ENCODE measurements at places on chromosomes 3 and 15. TPM values are rescaled to one million over a fixed set of nuclear protein-coding genes. Genes with fewer than 3 reads are reported as not detected.

DNA sequence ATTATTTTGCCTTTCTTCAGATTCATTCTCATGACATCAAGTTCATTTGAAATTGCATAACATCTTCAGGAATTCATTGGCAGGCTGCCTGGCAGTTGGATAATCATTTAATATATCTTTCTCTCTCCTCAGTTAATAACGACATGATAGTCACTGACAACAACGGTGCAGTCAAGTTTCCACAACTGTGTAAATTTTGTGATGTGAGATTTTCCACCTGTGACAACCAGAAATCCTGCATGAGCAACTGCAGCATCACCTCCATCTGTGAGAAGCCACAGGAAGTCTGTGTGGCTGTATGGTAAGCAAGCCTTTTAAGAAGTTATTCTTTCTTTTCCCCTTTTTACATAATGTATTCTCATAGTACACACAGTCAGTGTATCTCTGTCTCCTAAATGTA, 38.2 kb downstream of the TGFBR2 start:
- no peaks in the 10 kb centered on the region for H3K27me3 ChIP-seq
- DNase-seq: no peak
- H3K4me1 ChIP-seq: peaks cover 24% of the 10 kb centered on the region

The RHCG gene
- total RNA-seq: not detected

GRCh38 chr3:56688191-56688590, 5.1 kb upstream of the TASOR start:
- H3K4me1 ChIP-seq: no peaks in the 10 kb centered on the region
- no peak for DNase-seq
- H3K27ac ChIP-seq: no peak overlapping the region
- no peaks in the 10 kb centered on the region for H3K27me3 ChIP-seq

DNA sequence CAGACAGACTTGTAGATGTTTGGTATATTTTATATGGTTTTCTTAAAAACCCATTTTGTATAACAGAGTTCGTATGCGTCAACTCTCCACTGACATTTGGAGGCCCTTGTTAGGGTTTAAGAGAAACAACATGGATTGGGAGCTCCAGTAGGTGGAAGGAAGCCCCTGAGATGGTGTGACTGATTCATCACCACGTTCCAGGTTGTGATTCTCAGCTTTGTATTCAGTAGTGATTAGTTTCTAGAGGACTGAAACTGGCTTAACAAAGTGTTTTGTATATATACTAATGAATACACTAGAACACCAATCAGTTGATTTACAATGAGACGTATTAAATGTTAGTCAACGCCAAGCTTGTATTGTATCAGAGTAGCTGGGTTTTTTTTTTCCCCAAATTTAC, 33.9 kb downstream of the SNRK start:
- H3K36me3 ChIP-seq: no peaks in the 10 kb centered on the region
- DNase-seq: no peak
- peaks cover 3% of the 10 kb centered on the region for H3K4me1 ChIP-seq
- no peak overlapping the region for H3K27ac ChIP-seq
- H3K4me3 ChIP-seq: no peak overlapping the region

The CDCP1 gene
- 8.9 TPM for total RNA-seq

DNA sequence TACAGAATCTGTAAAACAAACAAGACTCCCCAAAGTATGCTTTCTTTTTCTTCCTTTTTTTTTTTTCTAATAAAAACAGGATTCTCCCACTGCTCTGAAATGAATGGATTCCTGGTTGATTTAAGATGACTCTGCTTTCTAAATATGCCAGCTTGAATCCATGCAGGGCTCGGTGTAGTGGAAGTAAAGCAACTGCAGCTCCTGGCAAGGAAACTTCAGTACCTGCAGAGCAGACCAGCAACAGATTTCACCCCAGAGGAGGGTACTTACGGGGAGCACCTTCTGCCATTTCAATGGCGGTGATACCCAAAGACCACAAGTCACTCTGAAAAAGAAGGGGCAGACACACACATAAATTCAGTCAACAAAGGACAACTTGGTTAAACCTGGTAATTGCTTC, 150.5 kb upstream of the SLC2A2 start:
- H3K36me3 ChIP-seq: no peaks in the 10 kb centered on the region
- H3K27ac ChIP-seq: no peak overlapping the region
- no peak for DNase-seq
- H3K4me3 ChIP-seq: no peak overlapping the region

DNA sequence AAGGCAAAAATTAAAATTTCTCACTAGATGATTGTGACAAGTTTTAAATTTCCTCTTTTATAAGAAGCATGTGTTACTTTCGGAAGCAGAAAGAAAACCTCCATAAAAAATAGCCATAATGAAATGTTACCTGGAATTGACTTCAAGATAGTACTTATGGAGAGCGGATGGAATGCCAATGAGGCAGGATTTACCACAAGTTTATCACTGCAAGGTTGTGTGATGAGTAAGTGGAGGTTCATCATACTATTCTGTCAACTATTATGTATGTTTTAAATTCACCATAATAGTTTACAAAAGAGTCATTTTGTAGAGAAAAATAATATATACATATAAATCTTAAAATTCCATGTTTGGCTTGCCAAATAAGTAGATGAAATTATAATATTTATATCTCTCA, 230.3 kb downstream of the SCAPER start:
- H3K27me3 ChIP-seq: no peaks in the 10 kb centered on the region
- DNase-seq: no peak
- no peak overlapping the region for H3K4me3 ChIP-seq
- no peaks in the 10 kb centered on the region for H3K4me1 ChIP-seq

- no peak overlapping the region for H3K4me3 ChIP-seq
- no peaks in the 10 kb centered on the region for H3K36me3 ChIP-seq
- no peak overlapping the region for H3K27ac ChIP-seq
- no peaks in the 10 kb centered on the region for H3K27me3 ChIP-seq
- no peaks in the 10 kb centered on the region for H3K4me1 ChIP-seq
- no peak for DNase-seq
Measured at GRCh38 chr3:183220828-183221227, 32.2 kb upstream of the B3GNT5 start.

The ALDH1A2 gene
- total RNA-seq: 10.0 TPM

GRCh38 chr3:12237912-12238650, 50.8 kb upstream of the PPARG start:
- H3K27ac ChIP-seq: no peak overlapping the region
- no peaks in the 10 kb centered on the region for H3K4me1 ChIP-seq
- no peaks in the 10 kb centered on the region for H3K27me3 ChIP-seq
- no peak overlapping the region for H3K4me3 ChIP-seq
- no peak for DNase-seq

DNA sequence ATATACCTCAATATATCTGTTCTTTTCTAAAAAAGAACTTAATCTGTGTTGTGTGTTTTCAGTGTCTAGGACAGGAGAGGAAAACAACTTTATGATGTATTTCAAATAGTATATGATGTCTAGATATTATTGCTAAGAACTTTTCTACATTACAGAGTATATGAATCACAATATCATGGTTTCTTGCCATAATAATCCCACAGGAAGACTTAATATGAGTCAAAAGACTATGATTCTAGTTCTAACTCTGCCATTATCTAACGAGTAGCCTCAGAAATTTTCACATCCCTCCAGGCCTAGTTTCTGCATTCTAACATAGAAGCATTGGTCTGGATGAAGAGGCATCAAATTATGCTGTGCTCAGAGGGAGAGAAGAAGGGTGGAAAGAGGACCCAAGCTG, 107.7 kb upstream of the SPRED1 start:
- H3K4me3 ChIP-seq: no peak overlapping the region
- DNase-seq: no peak
- H3K27me3 ChIP-seq: no peaks in the 10 kb centered on the region
- no peaks in the 10 kb centered on the region for H3K36me3 ChIP-seq
- no peak overlapping the region for H3K27ac ChIP-seq

DNA sequence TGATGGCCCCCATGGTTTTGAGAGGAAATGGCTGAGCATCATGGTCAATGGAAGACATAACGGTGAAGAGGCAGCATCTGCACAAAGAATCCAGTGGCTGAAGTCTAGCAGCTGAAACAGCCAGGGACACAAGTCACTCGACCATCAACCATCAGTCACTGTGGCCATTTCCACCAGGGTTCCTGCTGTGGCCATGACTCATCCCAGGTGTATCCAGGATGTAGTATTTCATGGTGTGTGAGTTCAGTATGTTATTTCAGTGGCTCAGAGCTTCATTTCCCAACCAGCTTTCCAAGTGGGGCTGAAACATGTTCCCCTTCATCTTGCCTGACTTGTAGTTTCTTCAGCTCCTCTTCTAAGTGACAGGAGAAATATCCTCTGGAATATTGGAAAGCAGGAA, 47.8 kb upstream of the WNT5A start:
- H3K4me1 ChIP-seq: peaks cover 6% of the 10 kb centered on the region
- no peak for DNase-seq
- H3K27me3 ChIP-seq: no peaks in the 10 kb centered on the region

GRCh38 chr3:105862217-105862616, 6.6 kb downstream of the CBLB start:
- H3K27ac ChIP-seq: no peak overlapping the region
- no peaks in the 10 kb centered on the region for H3K27me3 ChIP-seq
- H3K36me3 ChIP-seq: no peaks in the 10 kb centered on the region

The PLCD1 gene
- 53.8 TPM for total RNA-seq

The SV2B gene
- total RNA-seq: 6.4 TPM

DNA sequence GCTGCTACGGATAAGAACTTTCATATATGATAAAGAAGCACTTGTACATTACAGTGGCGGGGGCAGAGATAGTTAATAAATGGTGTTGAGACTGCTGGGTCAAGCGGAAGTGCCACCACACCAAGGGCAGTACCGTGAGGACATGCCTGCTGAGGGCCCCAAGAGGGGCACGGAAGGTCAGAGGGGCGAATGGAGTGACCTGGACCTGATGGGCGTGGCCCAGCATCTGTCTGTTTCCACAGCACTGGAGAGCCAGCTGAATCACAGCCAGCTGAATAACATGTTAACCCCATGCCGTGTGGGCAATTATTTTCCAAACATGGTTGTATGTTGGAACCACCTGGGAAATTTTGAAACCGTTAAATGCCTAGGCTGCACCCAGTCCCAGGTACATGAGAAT, 37.2 kb downstream of the ANKDD1A start:
- H3K27me3 ChIP-seq: no peaks in the 10 kb centered on the region
- peaks cover 1% of the 10 kb centered on the region for H3K36me3 ChIP-seq
- H3K4me3 ChIP-seq: no peak overlapping the region
- no peak overlapping the region for H3K27ac ChIP-seq

- H3K36me3 ChIP-seq: no peaks in the 10 kb centered on the region
- no peak for DNase-seq
- no peaks in the 10 kb centered on the region for H3K4me1 ChIP-seq
Measured at GRCh38 chr3:12323237-12323636, 34.4 kb downstream of the PPARG start.

- no peak overlapping the region for H3K27ac ChIP-seq
- H3K4me1 ChIP-seq: no peaks in the 10 kb centered on the region
- H3K4me3 ChIP-seq: no peak overlapping the region
- no peaks in the 10 kb centered on the region for H3K27me3 ChIP-seq
- no peaks in the 10 kb centered on the region for H3K36me3 ChIP-seq
Measured at GRCh38 chr3:168545591-168545990, 449.9 kb upstream of the GOLIM4 start.

DNA sequence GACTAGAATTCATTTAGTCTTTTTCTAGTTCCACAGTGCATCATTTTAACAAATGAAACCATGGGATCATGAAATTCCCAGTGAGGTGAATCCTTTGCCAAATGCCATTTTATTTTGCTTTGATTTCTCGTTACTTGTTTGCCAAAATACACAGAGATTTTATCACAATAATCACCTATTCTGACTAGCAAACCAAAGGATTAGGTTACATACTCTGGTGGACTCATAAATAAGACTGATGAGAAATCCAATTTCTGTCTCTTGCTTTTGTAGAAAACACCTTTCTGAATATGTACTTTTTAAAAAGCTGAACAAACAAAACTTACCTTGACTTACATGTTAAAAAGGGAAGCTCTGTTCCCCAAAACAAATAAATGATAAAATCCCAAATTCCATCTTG, 12.2 kb downstream of the ERC2 start:
- no peaks in the 10 kb centered on the region for H3K36me3 ChIP-seq
- H3K27ac ChIP-seq: no peak overlapping the region
- no peaks in the 10 kb centered on the region for H3K27me3 ChIP-seq

GRCh38 chr3:12816521-12817342, 20.3 kb downstream of the CAND2 start:
- DNase-seq: no peak
- H3K27ac ChIP-seq: no peak overlapping the region
- no peaks in the 10 kb centered on the region for H3K27me3 ChIP-seq
- H3K36me3 ChIP-seq: no peaks in the 10 kb centered on the region

DNA sequence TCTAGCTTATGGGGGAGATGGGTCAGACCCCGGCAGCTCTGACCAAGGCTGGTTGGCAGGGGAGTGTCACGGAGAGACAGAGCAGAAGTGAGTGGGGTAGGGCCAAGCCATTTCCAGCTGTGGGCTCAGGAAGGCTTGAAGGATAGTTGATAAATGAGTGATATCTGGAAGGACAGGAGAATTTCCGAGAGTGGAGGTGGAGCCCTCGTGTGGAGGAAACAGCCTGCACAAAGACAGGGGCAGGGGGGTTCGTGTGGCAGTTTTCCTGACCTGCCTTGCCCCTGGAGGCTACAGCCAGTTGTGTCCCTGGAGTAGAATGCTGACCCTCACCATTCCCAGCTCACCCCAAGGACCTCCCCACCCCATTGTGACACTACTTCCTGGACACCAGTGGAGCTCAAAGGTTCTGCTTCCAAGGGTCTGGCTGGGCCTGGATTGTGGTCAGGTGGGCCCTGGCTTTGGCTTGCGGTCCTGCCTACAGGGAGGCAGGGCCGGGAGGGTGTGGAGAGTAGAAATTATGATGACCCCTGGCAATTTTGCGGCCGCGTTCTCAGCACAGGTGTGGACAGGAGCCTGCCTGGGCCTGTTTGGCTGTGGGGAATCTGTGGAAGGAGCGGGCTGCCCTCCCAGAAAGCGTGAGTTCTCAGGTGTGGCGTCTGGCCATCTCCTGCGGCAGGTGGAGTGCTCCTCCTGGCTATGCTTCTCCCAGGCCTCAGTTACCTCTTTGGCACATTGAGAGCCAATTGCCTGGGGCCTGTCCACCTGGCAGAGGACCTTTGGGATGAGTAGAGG, at the start of gene SLC22A14:
TSS of gene SLC22A14 (plus strand) at position 400 of the 792 bp plus-strand sequence. CDS start 23,733 bp downstream, outside the sequence.
- no peaks in the 10 kb centered on the region for H3K27me3 ChIP-seq
- H3K4me1 ChIP-seq: no peaks in the 10 kb centered on the region
- no peak within 1 kb of the TSS for H3K4me3 ChIP-seq
- no peaks in the 10 kb centered on the region for H3K36me3 ChIP-seq
- H3K27ac ChIP-seq: no peak within 1 kb of the TSS
